ENCODE measurements at places on chromosomes 6 and 20.

- no peak for DNase-seq
Measured at GRCh38 chr20:35283441-35284266, 918 bp downstream of the EIF6 start.

DNA sequence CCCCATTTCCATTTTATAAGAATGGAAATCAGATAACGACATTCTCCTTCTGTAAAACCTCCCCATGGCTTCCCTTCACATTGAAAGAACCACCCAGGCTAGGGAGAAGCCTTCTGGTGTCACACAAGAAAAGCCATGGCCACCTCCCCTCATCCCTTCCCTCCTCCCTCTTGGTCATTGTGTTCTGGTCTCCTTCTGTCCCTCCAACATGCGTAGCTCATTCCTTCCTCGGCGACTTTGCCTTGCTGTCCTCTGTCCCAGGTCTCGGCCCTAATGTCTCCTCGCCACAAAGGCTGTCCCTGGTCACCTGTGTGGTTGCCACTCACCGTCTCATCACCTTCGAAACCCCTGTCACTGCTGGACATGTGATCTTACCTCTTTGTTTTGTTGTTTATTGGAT, 193.9 kb downstream of the BCAS1 start:
- DNase-seq: no peak

- DNase-seq: peak; percentile 65
Measured at GRCh38 chr20:53706466-53707370, 113.1 kb upstream of the ZNF217 start.

- DNase-seq: no peak
Measured at GRCh38 chr20:38175304-38176180, 10.5 kb upstream of the TGM2 start.

DNA sequence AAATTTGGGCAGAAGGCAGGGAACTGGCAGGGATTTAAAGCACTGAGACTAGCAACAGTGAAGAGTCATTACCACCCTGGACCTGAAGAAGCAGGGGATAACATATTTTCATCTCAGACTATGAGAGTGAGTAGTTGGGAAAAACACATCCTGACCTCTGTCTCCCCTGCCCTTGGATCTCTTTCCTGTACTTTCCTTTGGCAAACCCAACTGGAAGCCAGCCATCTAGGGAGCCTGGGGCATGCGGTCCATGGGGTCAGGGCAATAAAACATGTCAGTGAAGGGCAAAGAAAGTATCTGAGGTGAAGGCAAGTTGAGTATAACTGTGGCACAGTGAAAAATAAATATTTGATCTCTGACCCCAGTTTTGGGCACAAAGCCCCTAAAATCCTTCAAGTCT, 698.2 kb downstream of the DOK5 start:
- DNase-seq: no peak
